ENCODE measurements at places on chromosomes 11 and 22. TPM values are rescaled to one million over a fixed set of nuclear protein-coding genes. Genes with fewer than 3 reads are reported as not detected.

DNA sequence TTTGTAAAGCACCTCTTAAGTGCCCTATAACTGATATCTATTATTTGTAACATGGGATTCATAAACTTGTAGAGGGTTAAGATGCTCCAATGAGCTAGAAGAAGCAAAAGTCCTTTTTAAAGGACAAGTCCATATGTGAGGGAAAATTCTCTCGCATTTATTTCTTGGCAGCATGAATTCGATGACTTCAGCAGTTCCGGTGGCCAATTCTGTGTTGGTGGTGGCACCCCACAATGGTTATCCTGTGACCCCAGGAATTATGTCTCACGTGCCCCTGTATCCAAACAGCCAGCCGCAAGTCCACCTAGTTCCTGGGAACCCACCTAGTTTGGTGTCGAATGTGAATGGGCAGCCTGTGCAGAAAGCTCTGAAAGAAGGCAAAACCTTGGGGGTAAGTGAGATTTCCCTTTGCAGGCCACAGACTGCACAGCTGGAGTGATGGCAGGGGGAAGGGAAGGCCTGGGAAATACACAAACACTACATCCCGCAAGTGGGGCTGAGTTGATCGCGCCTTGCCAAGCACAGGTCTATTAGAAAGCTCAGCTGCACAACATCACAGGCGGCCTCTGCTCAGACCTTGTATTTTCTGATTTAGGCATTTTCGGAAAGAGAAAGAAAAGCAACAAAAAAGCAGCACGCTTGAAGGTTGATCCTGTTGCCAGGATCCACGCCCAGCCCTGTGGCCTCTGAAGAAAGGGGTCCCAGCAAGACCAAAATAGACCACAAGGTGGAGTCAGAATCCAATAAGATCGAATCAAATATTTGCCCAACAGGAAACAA, 1.5 kb downstream of the MS4A8 start:
- no peak for DNase-seq
- no peak overlapping the region for H3K4me3 ChIP-seq
- no peaks in the 10 kb centered on the region for H3K36me3 ChIP-seq
- no peaks in the 10 kb centered on the region for H3K4me1 ChIP-seq

DNA sequence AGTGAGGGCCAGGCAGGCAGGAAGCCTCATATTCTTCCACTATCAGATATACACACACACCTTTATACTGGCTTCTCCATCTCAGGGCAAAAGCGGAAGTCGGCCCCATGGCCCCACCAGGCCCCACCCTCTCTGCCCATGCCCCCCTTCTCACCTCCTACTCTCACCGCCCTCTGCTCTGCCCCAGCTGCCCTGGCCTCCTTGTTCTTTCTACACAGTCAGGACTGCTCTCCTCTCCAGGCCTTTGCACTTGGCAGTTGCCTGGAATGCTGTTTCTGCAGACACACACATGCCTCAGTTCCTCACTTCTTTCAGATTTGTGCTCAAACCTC, 25.3 kb downstream of the OTOG start:
- no peak overlapping the region for H3K27ac ChIP-seq
- H3K4me1 ChIP-seq = no peaks in the 10 kb centered on the region
- no peaks in the 10 kb centered on the region for H3K36me3 ChIP-seq
- no peak overlapping the region for H3K4me3 ChIP-seq

DNA sequence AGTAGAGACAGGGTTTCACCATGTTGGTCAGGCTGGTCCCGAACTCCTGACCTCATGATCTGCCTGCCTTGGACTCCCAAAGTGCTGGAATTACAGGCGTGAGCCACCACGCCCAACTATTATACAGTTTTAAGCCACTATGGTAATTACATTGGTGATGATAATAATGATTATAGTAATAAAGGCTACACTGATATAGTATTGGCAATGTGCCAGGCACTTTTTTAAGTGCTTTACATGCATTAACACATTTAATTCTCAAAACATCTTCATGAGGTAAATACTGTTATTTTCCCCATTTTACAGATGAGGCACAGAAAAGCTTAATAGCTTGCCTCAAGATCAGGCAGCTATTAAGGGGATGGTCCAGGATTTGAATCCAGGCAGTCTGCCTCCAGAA, 222.5 kb downstream of the SOX6 start:
- H3K27me3 ChIP-seq = no peaks in the 10 kb centered on the region
- H3K27ac ChIP-seq = no peak overlapping the region
- no peak overlapping the region for H3K4me3 ChIP-seq
- DNase-seq = no peak
- H3K36me3 ChIP-seq = no peaks in the 10 kb centered on the region
- H3K4me1 ChIP-seq = no peaks in the 10 kb centered on the region

GRCh38 chr11:130164221-130164570, 4.6 kb downstream of the ST14 start:
- DNase-seq = no peak
- H3K27ac ChIP-seq = peak overlapping the region; percentile 53
- H3K36me3 ChIP-seq = no peaks in the 10 kb centered on the region
- peaks cover 13% of the 10 kb centered on the region for H3K4me1 ChIP-seq
- peak overlapping the region; percentile 71 for H3K4me3 ChIP-seq

GRCh38 chr22:37803639-37804351, 3.9 kb upstream of the GCAT start:
- H3K27ac ChIP-seq = peak overlapping the region; percentile 78
- DNase-seq = no peak
- H3K27me3 ChIP-seq = no peaks in the 10 kb centered on the region
- peaks cover 14% of the 10 kb centered on the region for H3K4me1 ChIP-seq
- no peak overlapping the region for H3K4me3 ChIP-seq

GRCh38 chr11:6862961-6863360, at the start of gene OR10A2:
OR10A2 (plus strand) TSS chr11:6863057; CDS start chr11:6869755, 6,698 bp downstream.
- H3K4me1 ChIP-seq = no peaks in the 10 kb centered on the region
- H3K4me3 ChIP-seq = no peak within 1 kb of the TSS
- H3K36me3 ChIP-seq = no peaks in the 10 kb centered on the region
- no peak within 1 kb of the TSS for H3K27ac ChIP-seq
- H3K27me3 ChIP-seq = no peaks in the 10 kb centered on the region
- DNase-seq = no peak

DNA sequence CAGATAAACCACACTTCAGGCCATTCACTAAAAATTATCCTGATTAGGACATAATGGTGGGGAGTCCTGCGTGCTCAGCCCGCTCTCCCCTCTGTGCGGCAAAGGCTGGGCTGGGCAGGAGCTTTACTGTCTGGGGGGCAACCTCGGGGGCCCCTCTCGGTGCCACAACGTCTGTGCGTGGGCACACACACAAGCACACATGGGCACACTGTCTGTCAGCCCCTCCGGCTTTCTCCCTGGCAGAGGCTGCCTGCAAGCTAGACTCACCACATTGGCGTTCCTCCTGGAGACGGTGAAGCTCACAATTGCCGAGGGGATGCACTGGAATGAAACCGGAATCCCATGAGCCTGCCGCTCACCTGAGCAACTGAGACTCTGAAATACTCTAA, 5.2 kb downstream of the MLC1 start:
- H3K36me3 ChIP-seq = no peaks in the 10 kb centered on the region
- H3K27ac ChIP-seq = no peak overlapping the region
- H3K4me3 ChIP-seq = no peak overlapping the region
- no peaks in the 10 kb centered on the region for H3K27me3 ChIP-seq

The KDM4D gene
- total RNA-seq = not detected

The SCGB1A1 gene
- not detected for total RNA-seq

The CELSR1 gene
- total RNA-seq = 22.3 TPM

The UBQLNL gene
- not detected for total RNA-seq

The APOL5 gene
- total RNA-seq = not detected

The TYR gene
- not detected for total RNA-seq

The DEFB131B gene
- total RNA-seq = not detected

The BTBD18 gene
- total RNA-seq = not detected
